ENCODE measurements at places on chromosomes 3 and 15. TPM values are rescaled to one million over a fixed set of nuclear protein-coding genes. Genes with fewer than 3 reads are reported as not detected.

Gene CPLX3
- total RNA-seq = not detected

Gene NRG4
- 0.85 TPM for total RNA-seq

Gene SERINC4
- total RNA-seq = not detected

Gene EPHA3
- total RNA-seq = 0.14 TPM

Gene ROBO2
- total RNA-seq = 4.0 TPM

Gene GPR27
- 1.6 TPM for total RNA-seq

Gene CCR8
- total RNA-seq = not detected

Gene C2CD4A
- total RNA-seq = 3.0 TPM

Gene LRRC28
- total RNA-seq = 17.8 TPM

Gene MSL2
- total RNA-seq = 19.6 TPM

Gene ANKRD34C
- total RNA-seq = not detected

Gene MEGF11
- total RNA-seq = not detected

Gene LRRN1
- under 0.01 TPM for total RNA-seq

Gene GASK1A
- 0.50 TPM for total RNA-seq

Gene XXYLT1
- 13.4 TPM for total RNA-seq

Gene PLA2G4B
- total RNA-seq = 6.6 TPM

Gene GP5
- under 0.01 TPM for total RNA-seq

Gene EIF4E3
- total RNA-seq = 5.1 TPM

Gene PTPN9
- 14.4 TPM for total RNA-seq

Gene IMPG2
- 0.14 TPM for total RNA-seq

Gene CRABP1
- not detected for total RNA-seq

Data from nasal cavity respiratory epithelium epithelial cell of viscerocranial mucosa (primary cell).